ENCODE measurements at places on chromosomes 2 and 18.

DNA sequence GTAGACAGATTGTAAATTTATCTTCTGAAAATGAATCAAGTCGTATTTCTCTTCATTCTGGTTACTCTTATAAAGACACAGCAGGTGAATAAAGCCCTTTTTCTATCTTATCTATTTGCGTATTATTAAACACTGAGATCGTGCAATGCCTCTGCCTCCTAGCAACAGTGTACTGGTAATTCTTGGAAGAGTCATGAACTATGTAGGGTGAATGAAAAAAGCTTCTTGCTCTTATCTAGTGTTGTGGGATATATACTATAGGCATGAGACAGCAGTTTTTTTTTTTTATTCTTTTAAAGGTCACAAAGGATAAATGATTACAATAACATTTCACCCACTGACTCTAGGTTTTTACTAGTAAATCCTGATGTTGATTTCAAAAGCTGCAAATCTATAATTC, 324.2 kb downstream of the PDE11A start:
- no peak for DNase-seq

DNA sequence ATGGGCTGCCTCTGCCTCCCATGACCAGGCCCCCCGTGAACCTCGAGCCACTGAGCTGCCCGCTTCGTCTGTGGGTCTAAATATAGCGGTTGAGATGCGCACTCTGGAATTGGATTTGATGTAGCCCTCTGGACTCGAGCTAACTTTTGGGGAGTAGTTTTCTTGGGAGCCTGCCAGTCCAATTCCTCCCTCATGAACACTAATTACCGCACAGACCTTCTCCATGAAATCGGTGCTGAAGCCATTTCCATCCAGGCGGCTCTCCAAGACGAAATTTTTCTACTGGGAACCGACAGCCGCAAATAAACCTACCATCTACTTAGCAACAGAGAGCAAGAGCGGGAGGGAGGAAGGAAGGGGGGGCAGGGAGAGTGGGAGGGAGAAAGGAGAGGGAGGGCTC, 63.6 kb downstream of the CELF4 start:
- DNase-seq: no peak

- DNase-seq: no peak
Observed at GRCh38 chr2:169329688-169330554, 32.4 kb downstream of the LRP2 start.

DNA sequence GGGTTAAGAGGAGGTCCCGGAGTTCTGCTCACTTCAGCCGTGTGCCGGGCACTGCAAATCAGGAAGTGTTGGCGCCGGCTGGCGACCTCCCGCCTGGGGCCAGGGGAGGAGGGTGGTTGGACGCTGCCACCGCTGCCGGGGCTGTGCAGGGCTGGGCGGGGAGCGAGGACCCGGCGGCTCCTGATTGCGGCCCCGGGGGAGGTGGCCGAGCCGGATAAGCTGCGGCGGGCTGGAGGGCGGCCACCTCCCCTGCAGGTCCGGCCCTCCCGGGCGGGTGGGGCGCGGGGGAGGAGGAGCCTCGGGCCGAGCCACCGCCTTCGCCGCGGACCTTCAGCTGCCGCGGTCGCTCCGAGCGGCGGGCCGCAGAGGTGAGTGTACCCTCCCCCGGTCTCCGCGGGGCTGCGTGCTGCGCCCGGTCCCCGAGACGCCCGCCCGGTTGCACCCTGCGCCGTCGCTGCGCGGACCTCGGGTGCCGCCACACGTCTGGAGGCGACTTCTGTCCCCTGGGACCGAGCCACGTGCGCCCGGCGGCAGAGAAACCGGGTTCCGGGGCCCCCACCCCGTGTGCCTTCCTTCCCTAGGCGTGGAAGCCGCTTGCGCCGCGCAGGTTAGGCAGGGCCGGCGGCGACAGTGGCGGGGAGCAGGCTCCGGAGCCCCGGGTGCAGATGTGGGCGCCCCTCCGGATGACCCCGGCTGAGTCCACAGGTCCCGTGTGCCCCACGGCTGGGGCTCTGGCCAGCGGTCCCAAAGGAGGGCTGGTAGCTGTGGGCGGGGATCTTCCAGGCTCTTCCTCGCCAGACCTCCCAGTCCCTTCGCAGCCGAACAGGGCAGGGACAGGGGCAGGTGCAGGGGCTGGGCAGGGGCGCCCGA, at the start of gene STEAP3:
STEAP3 (plus strand) TSS at position 314 of the 870 bp plus-strand sequence. CDS start 7,179 bp downstream, outside the sequence.
- DNase-seq: peak; percentile 70
